ENCODE measurements at places on chromosomes 5 and 9. TPM values are rescaled to one million over a fixed set of nuclear protein-coding genes. Genes with fewer than 3 reads are reported as not detected.
A peak's percentile ranks its signal among the peaks of the same experiment; 100 is the strongest.

DNA sequence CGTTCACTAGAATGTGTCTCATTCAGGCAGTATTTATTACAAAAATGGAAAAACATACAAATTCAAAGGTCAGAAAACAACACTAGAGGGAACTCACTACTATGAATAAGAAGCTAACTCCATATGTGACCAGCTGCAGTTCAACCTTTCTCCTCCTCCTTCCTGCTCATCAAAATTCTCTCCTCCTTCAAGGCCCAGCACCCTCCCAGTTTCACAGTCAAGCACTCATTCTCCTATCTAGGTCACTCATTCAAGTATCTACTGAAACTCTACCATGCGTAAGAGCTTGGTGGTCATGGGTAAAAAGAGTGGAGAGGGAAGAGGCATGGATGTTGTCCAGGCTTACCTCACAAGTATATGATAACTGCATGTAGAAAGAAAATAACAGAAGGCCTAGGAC, 27.7 kb downstream of the ECPAS start:
- DNase-seq, result peak; percentile 39

DNA sequence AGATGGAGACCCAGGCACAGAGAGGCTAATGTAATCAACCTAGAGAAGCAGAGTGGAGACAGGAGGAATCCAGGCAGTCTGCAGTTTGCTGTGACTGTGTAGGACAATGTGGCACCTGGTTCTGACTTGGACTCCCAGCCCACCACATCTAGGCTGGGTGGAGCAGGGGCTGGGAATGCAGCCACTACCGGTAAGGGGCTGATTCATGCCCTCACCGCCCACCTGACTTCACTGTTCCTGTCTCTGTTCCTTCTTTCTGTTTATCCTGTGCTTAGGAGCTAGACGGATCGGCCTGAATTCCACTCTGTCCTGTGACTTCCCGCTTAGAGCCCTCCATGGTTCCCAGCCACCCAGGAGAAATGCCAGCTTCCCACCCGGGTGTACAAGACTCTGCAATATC, 2.6 kb downstream of the PDLIM4 start:
- no peak for DNase-seq

DNA sequence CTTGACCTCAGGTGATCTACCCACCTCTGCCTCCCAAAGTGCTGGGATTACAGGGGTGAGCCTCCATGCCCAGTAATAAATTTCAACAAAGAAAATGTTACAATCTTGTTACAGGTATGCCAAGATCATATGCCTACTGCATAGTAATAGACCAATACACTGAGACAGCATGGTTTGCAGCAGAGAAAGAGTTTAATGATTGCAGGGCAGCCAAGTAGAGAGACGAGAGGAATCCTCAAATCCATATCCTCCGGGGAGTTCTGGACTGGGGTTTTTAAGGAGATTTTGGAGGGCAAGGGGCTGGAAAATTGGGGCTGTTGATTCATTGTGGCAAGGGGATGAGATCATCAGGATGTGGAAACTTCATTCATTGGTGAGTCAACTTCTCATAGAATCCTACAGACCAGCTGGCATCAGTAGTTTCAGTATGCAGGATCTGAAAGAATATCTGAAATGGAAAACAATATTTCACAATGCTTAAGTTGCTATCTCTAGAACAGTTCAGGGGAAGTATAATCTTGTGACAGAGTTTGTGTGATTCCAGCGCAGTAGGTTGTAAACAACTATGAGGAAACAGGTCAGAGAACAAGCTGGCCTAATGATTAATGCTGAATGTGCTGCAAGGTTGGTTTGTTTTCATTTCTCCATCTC, 14.8 kb upstream of the TUT7 start:
- DNase-seq, result no peak

- DNase-seq, result peak; percentile 36
Observed at GRCh38 chr5:177447611-177448243, 1.1 kb downstream of the PRR7 start.

GRCh38 chr9:104879555-104880309, 48.2 kb downstream of the ABCA1 start:
- no peak for DNase-seq

- no peak for DNase-seq
Observed at GRCh38 chr5:81371354-81371876, 22.5 kb downstream of the ACOT12 start.

- DNase-seq, result no peak
Observed at GRCh38 chr5:92372766-92373165, 989.6 kb upstream of the ARRDC3 start.

PCDHGA7 gene
- not detected for total RNA-seq

FOXB2 gene
- not detected for total RNA-seq

DNA sequence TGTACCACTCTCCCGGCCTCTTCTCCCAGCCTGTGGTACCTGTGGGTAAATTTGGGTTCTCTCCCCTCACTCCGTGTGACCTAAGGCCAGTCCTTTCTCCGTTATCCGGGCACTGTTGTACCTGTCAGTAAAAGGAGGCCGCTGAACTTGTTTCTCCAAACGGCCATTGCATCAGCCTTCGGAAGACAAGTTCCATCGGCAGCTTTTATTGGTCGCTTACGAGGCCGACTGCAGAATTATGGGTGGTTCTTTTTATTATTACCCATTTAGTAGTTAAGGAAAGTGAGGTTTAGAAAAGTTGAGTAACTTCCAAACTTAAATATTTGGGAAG, 558 bp downstream of the GRPEL2 start:
- DNase-seq, result peak; percentile 25

GRCh38 chr5:22719842-22720241, 133.3 kb downstream of the CDH12 start:
- DNase-seq, result no peak

Measured in G401 (cell line).